Left colon (tissue), 2 donors: ENCODE measurements at places on chromosomes 3 and 15.

GRCh38 chr3:53845103-53845880 lies 927 bp downstream of the CHDH start:
- DNase-seq: peak; percentile 61

- no peak for DNase-seq
Measured at GRCh38 chr15:83436513-83437158, 10.5 kb upstream of the SH3GL3 start.

GRCh38 chr15:59437142-59437816 lies 707 bp upstream of the FAM81A start:
- DNase-seq: no peak

GRCh38 chr3:151379083-151379734 lies 5.3 kb downstream of the P2RY12 start:
- peak; percentile 25 for DNase-seq

- DNase-seq: no peak
Measured at GRCh38 chr15:77035999-77036471, 34.9 kb downstream of the TSPAN3 start.

DNA sequence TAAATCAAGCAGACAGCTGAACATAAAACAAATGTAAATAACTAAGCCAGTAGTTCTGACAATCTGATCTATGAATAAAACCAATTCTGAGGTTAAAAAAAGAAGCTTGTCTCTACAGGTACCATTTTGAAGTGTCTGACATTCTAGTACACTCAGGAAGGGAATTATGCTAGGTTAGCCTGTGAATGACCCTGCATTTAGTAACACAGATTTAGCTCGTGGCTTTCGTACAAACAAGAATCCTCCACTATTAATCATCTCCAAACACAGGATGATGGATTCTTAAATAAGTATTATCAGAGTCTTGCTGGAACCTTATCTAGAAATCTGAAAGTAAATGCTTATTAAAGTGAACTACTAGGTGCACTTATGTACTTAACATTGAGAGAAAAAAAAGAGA lies 1120.1 kb downstream of the ROBO1 start:
- no peak for DNase-seq

DNA sequence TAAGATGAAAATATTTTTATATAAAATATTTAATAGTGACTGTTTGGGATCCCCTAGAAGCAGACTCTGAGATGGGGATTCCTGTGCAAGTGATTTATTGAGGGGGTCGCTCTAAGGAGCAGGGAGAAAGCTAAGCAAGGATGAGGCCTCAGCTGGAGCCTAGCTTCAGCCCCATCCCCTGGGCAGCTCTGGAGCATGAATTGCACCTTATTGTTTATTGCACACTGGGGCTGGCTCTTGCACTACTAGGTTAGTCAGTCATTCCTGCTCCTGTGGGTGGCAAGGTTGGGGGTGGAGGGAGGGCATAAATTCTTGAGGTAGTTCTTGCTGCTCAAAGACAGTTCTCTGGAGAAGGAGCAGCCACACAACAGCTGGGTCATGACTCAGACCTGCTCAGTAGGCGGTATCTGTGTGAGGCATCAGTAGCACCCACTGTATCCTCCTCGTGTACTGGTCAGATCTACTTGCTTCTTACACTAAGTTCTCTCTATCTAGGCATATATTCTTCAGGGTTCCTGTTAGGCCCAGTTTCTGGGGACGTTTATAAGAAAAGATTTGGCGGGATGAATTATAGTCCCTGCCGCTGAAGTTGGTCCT lies 27.2 kb upstream of the TNFSF10 start:
- no peak for DNase-seq

DNA sequence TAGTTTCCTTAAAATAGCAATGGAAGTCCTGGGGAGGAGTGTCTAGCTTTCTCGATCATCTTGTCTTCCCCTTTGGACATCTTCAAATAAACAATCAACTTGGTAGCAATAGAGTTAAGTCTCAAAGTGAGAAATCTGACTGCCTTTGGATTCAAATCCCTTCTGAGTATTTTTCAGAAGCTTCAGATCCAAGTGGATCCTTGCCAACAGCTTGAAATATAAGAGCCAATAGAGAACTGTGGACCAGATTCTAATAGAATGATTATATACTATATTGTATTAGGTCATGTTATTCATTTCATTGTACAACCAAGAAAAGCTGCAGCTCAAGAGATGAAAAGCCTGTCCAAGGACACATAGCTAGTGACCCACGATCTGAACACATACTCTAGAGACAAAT lies 60.2 kb downstream of the SYNPR start:
- DNase-seq: no peak

GRCh38 chr15:40550341-40551037 lies 14.4 kb downstream of the CCDC32 start:
- no peak for DNase-seq

GRCh38 chr3:98022978-98023820 lies 11.9 kb downstream of the GABRR3 start:
- peak; percentile 64 for DNase-seq

GRCh38 chr15:56654216-56654615 lies 79.1 kb downstream of the ZNF280D start:
- DNase-seq: no peak

DNA sequence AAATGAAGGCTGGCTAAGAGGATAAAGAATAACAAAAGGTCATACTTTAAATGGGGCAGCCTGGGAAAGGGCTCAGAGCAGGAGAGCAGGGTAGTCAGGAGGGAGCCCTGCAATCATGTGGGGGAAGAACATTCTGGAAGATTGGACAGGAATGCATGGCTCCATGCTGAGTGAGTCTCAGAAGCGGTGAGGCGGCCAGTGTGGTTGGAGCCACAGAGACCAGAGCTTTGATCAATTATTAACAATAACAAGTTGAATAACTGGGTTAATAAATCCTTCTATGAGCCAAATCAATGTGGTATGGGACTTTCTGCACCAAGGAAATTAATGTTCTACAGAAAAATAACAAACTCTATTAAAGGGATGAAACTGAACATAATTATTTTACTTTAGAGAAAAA lies 57.9 kb upstream of the DCUN1D1 start:
- no peak for DNase-seq

DNA sequence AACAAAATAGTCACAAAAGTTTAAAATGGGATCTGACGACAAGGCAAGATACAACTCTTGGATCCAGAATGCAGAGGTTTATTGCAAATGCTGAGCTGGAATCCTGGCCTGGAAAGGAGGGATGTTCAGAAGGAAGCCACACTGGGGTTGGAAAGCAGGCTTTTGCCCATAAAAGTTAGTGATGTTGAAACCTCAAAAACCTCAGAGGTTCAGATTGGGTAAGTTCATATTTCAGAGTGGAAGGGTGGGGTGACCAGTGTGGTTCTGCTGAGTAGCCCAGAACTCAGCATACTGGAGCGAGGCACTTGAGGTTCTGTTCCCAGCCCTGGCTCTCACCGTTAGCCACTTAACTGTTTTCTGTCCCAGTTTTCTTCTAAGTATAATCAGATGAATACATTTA lies 114.0 kb upstream of the OSTN start:
- no peak for DNase-seq

GRCh38 chr3:39712413-39713048 lies 96.9 kb upstream of the MYRIP start:
- DNase-seq: no peak

- no peak for DNase-seq
Measured at GRCh38 chr3:150132101-150132749, 161.5 kb upstream of the PFN2 start.

DNA sequence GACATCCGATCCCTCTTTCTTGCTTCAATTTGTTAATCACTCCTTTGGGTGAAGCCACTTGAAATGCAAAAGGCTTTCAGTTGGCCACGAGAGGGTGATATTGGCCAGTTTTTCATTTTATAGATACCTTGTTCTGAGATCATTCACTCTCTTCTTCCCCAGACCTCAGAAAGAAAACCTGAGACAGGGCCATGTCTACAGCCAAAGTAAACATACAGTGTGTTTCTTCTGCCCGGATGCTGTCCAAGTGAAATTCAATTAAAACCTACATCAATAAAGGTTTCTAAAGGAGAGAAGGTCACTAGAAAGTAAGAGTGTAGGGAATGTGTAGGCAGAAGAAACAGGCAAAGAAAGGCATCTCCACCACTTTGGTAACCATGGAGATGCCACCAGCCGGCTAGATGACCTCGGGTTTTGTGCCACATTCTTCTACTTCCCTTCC lies 39.5 kb upstream of the FMN1 start:
- DNase-seq: no peak

DNA sequence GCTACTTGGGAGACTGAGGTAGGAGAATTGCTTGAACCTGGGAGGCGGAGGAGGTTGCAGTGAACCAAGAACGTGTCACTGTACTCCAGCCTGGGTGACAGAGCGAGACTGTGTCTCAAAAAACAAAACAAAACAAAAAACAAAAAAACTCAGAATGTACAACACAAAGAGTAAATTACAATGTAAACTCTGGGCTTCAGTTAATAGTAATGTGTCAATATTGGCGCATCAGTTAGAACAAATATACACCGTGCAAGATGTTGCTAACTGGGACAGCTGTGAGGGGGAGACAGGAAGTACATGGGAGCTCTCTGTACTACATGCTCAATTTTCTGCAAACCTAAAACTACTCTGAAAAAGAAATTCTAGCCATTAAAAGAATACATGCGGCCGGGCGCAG lies 23.5 kb upstream of the TRPM1 start:
- no peak for DNase-seq

GRCh38 chr3:9503283-9503682 lies 50.3 kb downstream of the LHFPL4 start:
- DNase-seq: peak; percentile 77

- DNase-seq: no peak
Measured at GRCh38 chr3:154884952-154885351, 195.2 kb upstream of the MME start.

- DNase-seq: no peak
Measured at GRCh38 chr15:65731926-65732325, 60.2 kb downstream of the DENND4A start.

DNA sequence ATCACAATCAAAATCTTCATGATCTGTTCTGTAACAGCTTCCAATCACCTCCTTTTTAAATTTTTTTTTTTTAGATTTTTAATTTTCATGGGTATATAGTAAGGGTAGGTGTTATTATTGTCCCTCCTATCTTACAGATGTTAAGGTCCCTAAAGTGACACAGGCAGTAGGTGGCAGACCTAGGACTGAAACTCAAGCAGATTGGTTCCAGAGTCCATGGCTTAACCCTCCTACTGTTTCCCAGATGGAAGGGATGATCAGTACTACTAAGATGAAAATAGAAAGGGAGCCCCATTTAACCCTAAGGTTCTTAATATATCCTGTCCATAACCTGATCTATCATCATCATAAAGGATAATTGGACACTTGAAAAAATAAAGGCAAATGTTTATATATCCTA lies 57.1 kb downstream of the CHAC1 start:
- DNase-seq: no peak

- no peak for DNase-seq
Measured at GRCh38 chr15:74203914-74204431, 1.4 kb upstream of the STRA6 start.

- no peak for DNase-seq
Measured at GRCh38 chr3:42705058-42705767, 2.6 kb upstream of the HHATL start.

DNA sequence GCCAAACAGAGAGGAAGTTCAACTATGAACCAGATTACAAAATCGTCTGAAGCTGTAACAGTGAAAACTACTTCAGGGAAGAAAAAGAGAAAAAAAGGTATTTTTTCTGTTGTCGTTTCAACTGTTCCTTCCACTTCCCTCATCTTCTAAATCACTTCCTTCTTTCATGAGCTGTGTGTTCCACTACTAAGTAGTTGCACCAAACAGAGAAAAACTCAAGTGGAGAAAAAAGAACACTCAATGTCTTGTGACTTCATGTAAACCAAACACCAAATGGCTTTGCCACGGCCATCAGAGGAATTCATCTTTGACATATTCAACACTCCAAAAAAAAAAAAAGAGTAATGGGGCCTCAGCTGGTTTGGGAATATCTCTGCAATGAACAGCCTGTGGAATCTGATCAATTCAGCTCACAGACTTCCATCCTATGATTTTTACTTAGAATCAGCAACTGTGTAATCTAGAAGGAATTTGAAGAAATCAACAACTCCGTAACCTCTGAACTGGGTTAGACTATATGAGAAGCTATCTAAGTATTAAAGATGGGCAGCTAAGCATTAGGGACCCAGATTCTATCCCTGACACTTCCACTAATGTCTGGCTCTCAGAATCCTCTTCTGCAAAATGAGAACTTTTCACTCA lies 47.5 kb upstream of the RNF7 start:
- DNase-seq: no peak

DNA sequence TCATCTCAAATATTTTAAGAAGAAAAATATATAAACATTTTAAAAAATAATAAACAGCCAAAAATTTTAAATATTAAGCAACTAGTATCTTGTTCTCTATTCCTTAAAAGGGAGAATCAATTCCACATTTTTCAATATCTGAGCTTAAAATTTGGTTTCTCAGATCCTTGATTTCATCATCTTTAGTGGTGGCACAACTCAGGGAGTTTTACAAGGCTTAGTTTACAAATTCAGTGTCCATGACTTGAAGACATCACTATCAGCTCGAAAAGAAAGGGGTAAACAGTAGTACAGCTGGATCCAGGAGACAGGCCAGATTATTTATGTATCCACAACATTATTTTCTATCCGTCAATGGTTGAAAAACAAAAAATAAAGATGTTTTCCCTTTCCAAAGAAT lies 11.6 kb downstream of the IGF2BP2 start:
- DNase-seq: no peak

DNA sequence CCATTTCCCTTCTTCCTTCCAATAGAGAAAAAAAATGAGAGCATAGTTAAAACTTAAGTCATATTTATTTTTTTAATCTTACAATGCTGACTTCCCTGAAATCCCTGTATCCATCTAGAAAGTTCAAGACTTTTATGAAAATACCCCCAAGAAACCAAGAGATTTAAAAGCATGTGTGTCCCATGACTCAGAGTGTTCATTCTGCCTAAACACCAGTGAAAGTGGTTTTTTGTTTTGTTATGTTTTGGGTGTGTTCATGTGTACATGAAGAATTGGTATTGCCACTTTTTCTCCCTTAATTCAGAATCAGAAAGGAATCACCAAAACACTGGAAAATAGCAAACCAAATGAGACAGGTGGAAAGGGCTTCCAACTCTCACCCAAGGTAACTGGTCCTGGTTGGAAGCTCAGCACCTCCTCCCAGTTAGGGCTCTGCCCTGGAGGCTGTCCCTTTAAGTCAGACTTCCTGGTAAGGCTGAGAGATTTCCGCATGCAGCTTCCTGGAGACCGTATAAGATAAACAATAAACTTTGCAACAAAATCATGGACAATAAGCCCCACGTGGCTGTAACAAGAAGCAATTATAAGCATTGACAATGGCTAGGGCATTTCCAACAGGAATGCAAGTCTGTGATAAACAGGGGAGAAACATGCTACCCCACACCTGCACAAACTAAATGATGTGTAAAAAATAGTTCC lies 121.9 kb upstream of the ARHGEF3 start:
- peak; percentile 78 for DNase-seq
